ENCODE measurements at places on chromosomes 4 and X. TPM values are rescaled to one million over a fixed set of nuclear protein-coding genes. Genes with fewer than 3 reads are reported as not detected.
A peak's percentile ranks its signal among the peaks of the same experiment; 100 is the strongest.

The POU4F2 gene
- total RNA-seq: not detected

GRCh38 chrX:33385546-33385945 is 174.2 kb upstream of the DMD start:
- no peak for DNase-seq

DNA sequence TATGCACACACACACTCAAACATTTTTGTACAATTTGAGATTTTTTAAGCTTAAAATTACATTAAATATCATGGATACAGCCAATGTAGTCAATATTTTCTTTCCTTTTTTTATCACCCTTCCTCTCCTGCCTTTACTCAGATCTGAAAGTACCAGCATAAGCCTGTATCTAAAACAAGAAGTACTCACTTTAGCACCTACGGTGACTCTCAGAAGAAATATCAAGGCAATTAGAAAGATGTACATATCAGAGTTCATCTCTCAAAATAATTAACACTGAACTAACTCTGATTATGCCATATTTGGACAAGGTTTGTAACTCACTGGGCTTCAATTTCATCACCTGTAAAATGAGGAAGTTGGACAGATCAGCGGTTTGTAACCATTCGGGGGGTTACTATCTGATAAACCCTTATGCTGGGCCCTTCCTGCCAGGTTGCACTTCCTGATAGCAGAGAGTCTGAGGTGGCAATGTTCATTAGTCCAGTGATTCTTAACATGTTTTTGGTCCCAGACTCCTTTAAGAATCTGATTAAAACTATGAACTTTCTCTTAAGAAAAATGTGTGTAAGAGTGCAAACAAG is 5.7 kb upstream of the GPR174 start:
- DNase-seq: no peak

GRCh38 chrX:19761554-19762295 is 125.7 kb downstream of the SH3KBP1 start:
- no peak for DNase-seq

DNA sequence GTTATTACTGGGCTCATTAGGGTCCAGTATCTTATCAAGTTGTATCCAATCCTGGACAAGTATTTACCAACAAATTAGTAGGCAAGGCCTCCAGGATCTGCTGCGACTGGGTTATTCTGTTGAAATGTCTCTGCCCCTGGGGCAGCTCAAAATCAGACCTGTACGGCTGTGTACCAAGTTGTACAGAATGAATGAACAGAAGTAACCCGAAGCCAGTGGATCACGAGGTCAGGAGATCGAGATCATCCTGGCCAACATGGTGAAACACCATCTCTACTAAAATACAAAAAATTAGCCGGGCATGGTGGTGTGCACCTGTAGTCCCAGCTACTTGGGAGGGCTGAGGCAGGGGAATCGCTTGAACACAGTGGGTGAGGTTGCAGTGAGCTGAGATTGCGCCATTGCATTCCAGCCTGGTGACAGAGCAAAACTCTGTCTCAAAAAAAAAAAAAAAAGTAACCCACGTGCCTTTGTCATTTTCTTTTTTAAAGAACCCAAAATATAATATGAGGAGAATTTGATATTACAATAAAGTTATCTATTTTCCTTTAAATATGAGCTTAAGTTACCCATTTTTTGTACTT is 127.3 kb downstream of the CBR4 start:
- DNase-seq: peak; percentile 61

GRCh38 chrX:148917441-148917840 is 417.0 kb downstream of the AFF2 start:
- no peak for DNase-seq

The PF4V1 gene
- not detected for total RNA-seq

The MTNR1A gene
- not detected for total RNA-seq

DNA sequence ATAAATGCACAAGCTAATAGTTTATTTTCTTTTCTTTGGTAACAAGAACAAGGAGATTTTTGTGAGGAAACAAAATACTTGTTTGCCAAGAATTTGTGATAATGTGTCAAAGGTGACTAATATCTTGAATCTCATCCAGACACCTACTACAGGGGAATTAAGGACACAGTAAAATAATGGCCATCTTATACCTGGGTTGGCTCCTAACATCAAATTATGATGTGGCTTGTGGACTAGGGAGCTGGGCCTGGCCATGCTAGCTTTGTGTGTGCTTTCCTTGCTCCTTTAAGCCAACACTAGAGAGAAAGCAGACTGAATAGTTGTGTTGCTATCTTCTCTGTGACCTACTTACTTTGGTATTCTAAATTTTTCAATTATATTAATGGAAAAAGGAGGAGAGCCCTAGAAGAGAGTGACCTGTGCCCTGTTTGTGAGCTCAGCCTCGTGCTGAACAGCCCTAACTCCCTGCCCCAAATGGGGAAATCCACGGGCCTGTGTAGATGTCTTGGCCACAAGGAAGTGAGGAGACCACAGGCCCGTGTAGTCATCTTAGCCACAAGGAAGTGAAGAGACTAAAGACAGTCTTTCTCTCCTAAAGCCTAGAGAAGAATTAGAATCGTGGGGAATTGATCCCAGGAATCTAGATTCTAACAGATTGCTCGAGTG is 23.3 kb downstream of the ARHGAP24 start:
- peak; percentile 51 for DNase-seq

GRCh38 chr4:67521506-67521905 is 23.8 kb downstream of the CENPC start:
- DNase-seq: no peak

The UGT2B7 gene
- total RNA-seq: 0.35 TPM

The COX7B2 gene
- total RNA-seq: not detected

- DNase-seq: no peak
Measured at GRCh38 chr4:2354760-2355159, 63.7 kb downstream of the ZFYVE28 start.

GRCh38 chrX:68914479-68914946 is 85.7 kb downstream of the EFNB1 start:
- no peak for DNase-seq

The FUNDC2 gene
- 61.2 TPM for total RNA-seq

The NSUN7 gene
- not detected for total RNA-seq

DNA sequence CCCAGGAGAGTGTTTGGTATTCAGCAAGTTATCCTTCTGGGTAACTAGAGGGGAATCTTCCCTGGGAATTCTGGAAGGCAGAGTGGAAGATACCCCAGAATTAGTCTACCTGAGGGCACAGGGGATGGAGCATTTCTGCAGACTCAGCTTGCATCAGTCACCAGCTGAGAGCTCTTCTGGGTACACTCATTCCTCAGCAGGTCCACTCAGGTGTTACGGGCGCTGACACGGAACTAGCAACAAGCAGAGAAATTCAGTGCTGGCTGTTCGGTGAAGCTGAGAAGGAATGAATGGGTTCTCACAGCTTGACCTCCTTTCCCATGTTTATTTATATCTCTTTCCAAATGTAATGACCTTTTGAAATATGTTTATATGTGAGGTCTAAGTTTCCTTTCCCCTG is 106.0 kb upstream of the PNPLA4 start:
- no peak for DNase-seq

The CASK gene
- total RNA-seq: 19.8 TPM

DNA sequence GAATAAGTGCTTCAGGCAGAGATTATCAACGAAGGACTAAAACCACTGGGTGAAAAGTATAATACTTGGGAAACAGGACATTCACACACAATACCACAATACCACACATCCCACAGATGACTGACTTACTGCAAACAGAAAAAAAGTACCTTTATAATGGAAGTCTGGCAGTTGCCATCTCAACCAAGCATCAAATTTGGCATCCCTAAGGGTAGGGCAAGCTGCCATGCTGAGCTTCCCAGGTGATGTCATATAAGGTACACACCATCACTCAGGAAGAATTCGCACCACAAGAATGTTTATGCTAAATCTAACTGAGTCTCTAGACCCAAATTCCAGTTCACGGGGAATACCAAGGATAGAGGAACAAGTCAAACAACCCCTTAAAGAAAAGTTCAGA is 9.1 kb downstream of the QDPR start:
- DNase-seq: peak; percentile 33

- DNase-seq: no peak
Measured at GRCh38 chr4:188821500-188821899, 682.3 kb downstream of the TRIML1 start.

- no peak for DNase-seq
Measured at GRCh38 chr4:5630762-5631161, 77.6 kb downstream of the EVC2 start.

DNA sequence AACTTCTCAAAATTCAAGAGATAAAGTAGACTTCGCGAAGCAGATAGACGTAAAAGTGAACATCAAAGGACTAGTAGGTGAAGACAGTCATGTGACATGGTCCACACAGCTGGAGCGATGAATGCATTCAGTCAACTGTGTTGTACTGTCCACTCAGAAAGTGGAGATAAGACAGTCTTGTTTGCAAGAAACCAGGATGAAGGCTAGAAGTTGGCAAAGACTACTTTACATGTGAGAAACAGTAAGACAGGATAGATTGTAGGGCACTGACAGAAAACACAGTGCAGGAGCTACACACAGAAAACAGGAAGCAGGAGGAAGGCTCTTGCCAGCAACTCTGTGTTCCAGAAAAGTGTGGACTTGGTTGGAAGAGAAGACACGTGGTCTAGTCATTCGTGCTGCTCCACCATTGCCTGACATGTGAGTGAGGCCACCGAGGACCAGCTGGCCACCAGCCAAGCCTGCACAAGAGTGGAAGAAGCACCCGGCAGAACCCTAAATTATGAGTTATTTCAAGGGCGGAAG is 78.9 kb downstream of the FAT1 start:
- DNase-seq: no peak

- DNase-seq: peak; percentile 66
Measured at GRCh38 chr4:122783301-122784215, 43.1 kb upstream of the FGF2 start.

GRCh38 chrX:151634937-151635336 is 60.3 kb upstream of the PRRG3 start:
- DNase-seq: no peak

- peak; percentile 71 for DNase-seq
Measured at GRCh38 chr4:2135083-2135482, 76.0 kb downstream of the NAT8L start.

The CORIN gene
- 0.25 TPM for total RNA-seq

DNA sequence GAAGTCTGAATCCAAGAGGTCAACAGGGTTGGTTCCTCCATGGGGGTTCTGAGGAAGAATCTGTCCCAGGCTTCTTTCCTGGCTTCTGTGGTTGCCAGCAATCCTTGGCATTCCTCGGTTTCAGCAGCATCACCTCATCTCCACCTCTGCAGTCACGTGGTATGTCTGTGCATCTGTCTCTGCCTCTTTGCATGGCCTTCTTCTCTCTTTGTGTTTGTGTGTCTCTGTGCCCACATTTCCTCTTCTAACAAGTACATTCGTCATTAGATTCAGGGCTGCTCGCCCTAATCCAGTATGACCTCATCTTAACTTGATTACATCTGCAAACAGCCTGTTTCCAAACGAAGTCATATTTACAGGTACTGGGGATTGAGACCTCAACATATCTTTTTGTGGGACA is 114.0 kb downstream of the BCOR start:
- peak; percentile 84 for DNase-seq

GRCh38 chr4:138114434-138114833 is 127.7 kb downstream of the SLC7A11 start:
- DNase-seq: no peak

- no peak for DNase-seq
Measured at GRCh38 chr4:32396507-32397070, 1676.4 kb downstream of the PCDH7 start.

- no peak for DNase-seq
Measured at GRCh38 chr4:48704091-48704802, 75.8 kb downstream of the FRYL start.

The HSFX4 gene
- total RNA-seq: not detected

DNA sequence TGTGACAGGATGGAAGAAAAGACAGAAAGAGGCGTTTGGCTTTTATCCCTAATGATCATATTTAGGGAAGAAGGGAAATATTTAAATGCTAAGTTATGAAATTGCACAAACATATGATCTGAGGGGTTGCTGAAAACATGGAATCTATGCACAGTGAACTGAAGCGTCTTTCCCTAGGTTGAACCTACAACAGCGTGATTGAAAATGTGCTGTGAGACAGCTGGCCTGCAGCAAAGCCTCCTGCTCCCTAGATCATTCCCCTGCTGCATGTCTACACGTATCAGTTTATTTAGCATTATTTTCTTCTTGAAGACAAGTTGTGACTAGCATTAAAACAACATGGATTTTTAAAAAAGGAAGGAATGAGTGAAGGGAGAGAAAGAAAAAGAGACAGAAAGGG is 272.5 kb upstream of the TRAM1L1 start:
- no peak for DNase-seq

- DNase-seq: no peak
Measured at GRCh38 chr4:53459548-53459947, 82.1 kb downstream of the FIP1L1 start.

GRCh38 chr4:122687531-122688061 is 44.9 kb upstream of the BBS12 start:
- no peak for DNase-seq

The FGFBP2 gene
- total RNA-seq: 0.27 TPM

DNA sequence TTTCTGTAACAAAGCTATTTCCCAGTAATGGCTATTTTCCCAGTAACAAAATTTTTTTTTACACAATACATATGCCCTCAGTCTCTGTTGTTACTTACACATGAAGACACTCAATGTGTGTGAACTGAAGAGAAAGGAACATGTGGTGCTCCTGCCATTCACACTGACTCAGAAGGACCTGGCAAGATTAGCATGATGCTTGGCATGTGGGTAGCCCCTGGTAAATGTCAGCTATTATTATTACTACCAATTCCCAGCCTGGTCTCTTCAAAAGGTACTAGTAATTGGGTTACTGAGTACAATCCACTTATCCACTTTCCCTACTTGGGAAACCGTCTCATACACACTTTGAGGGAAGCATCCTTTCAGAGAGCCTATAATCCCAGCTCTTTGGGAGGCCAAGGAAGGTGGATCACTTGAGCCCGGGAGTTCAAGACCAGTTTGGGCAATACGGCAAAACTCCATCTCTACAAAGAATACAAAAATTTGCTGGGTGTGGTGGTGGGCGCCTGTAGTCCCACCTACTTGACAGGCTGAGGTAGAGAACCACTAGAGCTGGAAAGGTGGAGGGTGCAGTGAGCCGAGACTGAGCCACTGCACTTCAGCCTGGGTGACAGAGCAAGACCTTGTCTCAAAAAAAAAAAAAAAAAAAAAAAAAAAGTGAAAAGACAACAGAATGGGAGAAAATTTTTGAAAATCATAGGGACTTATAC is 14.6 kb downstream of the RBBP7 start:
- DNase-seq: no peak

The WNK3 gene
- 0.58 TPM for total RNA-seq

DNA sequence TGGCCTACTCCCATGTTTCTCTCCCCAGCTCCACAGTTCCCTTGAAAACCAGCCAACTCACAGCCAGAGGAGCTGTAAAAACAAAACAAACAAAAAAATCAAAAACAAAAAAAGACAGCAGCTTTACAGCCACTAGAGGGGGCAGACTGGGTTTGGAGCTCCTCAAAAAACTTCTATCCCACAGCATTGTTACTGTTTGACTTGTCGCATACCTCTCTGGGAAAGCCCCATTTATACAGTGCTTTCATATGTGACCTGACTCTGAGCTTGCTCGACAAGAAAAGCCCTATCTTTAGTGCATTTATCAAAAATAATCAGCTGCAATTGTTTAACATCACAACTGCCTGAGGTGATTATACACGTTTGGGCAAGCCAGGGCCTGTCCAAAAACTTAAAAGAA is 21.6 kb downstream of the TSPAN6 start:
- DNase-seq: peak; percentile 59

All from H4 (cell line).